HepG2 (cell line): ENCODE measurements at places on chromosomes 16 and 17. TPM values are rescaled to one million over a fixed set of nuclear protein-coding genes. Genes with fewer than 3 reads are reported as not detected.
A peak's percentile ranks its signal among the peaks of the same experiment; 100 is the strongest.

ITGAD gene
- total RNA-seq = not detected in 2 replicates

ZNF200 gene
- 16.5 and 18.0 TPM in 2 replicates for total RNA-seq

ADCY7 gene
- 2.3 and 4.3 TPM in 2 replicates for total RNA-seq

GALR2 gene
- total RNA-seq = 0.20 and 0.58 TPM in 2 replicates

TRIM25 gene
- 38.3 and 42.2 TPM in 2 replicates for total RNA-seq

HOXB5 gene
- not detected in 2 replicates for total RNA-seq

RAC3 gene
- 4.0 and 10.5 TPM in 2 replicates for total RNA-seq

DNA sequence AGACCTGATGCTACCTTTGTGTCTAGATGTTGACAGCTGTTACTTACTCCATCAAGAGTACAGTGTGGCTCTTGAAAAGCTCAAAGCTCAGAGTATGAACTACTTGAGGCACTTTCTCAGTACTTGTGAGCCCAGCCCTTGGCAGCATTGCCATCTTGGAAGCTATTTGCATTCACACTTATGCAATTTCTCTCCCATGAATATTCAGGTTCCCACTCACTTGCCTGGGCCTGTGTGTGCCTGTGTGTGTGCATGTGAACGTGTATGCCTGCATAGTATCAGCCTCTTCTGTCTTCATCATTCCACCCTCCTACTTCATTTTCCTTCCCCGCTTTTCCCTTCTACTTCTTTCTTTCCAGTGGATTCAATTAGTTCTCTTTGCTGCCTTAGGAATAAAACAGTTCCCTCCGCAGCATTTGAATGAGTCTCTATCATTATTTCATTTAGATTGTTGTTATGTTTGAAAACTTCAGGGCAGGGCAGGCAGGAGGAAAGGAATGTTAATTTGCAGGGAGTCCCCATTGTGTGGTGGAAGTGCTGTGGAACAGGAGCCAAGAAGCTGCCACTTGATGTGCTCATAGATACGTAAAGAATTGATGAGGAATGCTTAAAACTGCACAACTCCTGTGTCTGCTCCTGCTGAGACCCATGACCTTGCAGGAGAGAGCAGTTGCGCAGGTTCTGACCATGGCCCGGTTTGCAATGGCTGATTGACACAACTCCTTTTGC is 58.9 kb downstream of the HS3ST4 start:
- DNase-seq = no peak

GRCh38 chr16:3274490-3274889 is 8.8 kb upstream of the ZNF263 start:
- peak; percentile 91 for DNase-seq

DNA sequence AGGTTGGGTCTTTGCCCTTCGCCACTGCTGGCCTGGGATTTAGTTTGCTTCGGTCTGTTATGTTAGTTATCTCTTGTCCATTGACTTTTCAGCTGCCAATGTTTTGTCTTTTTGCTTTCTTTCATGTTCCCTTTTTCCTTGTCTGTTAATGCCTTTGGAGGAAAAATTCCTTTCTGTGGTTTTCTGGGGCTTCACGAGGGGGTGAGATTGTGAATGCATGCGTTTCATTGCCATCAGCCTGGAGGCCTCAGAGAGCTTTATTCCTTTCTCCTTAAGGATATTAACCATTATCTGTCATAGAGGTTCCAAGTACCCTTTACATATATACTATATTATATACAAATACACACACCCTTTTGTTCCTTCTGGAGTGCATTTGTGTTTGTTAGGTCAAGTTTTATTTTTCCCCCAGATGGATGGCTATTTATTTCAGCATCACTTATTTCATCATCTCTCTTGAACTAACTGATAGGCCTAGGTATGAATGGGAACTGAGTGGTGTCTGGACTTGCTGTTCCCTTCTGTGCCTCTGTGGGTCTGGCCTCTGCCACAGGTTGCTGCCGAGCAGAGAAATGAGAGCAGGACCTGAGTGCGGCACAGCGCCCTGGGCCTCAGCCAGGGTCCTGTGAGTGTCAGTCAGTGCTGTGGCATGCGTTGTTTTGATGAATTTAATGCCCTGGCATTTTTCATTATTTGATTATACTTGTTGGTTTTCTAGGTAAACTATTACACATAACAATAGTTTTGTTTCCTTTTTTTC is 193.4 kb downstream of the LGALS9B start:
- DNase-seq = no peak

DNA sequence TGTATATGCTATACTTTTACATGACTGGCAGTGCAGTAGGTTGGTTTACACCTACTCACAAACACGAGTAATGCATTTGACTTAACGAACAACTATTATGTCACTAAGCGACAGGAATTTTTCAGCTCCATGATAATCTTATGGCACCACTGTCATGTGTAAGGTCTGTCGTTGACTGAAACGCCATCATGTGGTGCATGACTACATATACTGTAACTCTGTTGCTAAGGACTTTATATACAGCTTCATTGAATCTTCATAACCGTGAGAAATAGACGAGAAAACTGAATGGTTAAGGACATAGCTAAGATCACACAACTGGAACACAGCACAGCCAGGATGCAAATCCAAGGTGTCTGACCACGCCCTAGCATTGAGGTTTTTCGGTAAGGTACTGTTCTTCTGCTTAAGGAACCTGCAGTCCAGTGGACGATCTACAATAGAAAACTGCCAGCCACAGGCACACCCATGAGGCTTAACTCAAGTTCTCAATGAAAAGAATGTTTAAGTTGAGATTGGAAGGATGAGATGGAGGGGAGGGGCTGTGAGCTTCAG is 3.3 kb downstream of the CFAP20 start:
- DNase-seq = no peak

GRCh38 chr17:40076591-40076990 is 13.8 kb downstream of the THRA start:
- DNase-seq = no peak

DNA sequence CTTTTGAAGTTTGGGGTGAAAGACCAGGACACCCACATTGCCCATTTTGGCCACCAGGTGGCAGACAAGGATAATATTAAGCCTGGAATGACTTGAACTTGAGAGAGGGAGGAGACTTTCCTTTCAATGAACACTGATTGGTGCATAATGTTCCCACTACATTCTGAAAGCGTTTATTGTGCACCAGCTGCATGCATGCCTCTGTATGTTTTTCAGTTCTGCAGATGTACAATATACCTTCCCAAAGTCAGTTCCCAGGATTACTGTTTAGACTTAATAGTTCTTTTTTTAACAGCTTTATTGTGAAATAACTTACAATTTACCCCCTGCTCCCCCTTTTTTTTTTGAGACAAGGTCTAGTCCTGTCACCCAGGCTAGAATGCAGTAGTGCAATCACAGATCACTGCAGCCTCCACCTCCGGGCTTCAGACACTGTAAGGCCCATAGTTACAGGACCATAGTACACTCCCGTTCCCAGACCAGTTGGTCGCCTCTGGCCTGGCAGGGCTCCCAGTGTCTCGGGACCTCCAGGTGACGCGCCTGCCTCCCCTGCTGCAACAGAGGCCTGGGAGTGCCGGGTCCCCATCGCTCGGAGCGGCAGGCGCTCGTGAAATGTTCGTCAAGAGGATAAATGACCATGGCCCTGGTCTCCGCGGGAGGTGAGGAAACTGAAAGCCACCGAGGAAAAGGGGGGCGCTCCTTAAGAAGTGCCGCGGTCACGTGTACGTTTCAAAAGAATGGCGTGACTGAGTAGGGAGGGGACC is 12.2 kb downstream of the CES2 start:
- DNase-seq = peak; percentile 89

- no peak for DNase-seq
Measured at GRCh38 chr16:58421059-58421458, 28.8 kb downstream of the GINS3 start.

DNA sequence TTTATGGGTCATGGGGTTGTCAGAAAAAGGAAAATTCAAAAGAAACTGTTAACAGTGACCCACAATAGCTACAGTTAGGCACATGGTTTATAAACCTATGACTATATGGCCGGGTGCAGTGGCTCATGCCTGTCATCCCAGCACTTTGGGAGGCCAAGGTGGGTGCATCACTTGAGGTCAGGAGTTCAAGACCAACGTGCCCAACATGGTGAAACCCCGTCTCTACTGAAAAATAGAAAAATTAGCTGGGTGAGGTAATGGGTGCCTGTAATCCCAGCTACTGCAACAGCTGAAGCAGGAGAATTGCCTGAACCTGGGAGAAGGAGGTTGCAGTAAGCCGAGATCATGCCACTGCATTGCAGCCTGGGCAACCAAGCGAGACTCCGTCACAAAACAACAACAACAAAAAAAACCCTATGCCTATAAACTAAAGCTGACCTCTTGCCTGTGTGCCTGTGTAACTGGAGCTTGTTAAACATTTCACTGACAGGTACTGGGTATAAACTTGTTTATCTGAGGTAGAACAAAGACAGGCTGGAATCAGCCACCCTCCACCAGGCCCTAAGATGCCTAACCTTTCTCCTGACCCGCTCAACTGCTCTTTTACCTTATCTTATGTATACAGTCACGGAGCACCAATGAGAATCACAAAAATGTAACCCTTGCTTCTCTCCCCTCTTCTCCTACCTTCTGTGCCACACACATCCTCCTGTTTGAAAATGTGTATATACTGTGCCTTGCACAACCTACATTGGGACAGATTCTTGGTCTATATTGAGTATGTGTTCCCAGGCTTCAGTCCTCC is 62.9 kb upstream of the ATF7IP2 start:
- DNase-seq = peak; percentile 95

DNA sequence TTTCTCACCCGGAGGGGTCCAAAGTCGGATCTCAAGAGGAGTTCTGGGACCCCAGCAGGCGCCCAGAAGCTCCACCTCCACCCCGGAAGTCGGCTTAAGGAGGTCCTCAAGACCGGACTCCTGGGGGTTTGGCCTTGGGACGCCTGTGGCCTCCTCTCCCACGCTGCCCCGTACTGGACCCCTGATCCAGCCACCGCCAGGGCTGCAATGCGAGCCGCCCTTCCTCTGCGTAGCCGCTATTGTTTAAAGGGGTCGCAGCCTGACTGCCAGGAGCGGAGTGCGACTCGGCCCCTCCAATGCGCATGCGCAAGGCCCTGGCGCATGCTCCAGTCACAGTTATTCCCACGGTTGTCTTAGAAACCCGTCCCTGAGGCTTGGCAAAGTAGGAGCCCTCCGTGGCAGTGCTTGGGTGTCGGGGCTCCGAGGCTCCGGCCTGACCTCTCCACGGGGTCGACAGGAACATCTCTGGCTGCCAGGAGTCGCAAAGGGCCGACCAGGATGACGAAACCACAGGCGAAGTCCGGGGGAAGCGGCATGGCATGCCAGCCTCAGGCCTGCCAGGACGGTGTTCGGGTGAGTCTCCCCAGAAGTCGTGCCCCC is 719.0 kb downstream of the KCNJ18 start:
- no peak for DNase-seq

GRCh38 chr16:83609178-83609577 is 198.6 kb upstream of the HSBP1 start:
- DNase-seq = no peak

DNA sequence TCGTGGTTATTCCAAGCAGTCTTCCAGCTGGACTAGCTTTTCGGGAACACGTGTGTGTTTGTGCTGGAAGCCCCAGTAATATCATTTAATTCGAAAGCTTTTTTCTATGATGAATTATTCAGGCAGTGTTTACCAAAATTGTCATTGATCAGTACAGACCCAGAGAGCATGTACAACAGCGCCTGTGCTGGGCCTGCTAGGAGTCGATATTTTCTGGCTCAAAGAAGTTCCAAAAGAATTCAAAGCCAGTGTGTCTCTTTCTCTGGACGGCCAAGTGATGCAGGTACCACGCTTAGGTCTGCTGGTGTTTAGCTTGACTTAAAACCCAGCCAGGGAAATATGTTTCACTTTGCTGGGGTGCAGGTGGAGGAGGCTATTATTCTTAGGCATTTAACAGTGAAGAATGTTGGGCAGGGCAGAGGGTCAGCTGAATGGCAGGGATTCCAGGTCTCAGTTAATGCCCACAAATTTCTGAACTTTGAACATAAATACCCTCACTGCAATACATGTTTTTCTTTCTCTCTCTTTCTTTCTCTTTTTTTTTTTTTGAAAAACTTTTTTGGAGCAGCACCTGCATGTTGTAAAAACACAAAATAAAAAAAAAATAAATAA is 401.3 kb downstream of the WWOX start:
- peak; percentile 48 for DNase-seq

GRCh38 chr17:35010093-35010492 is 29.8 kb downstream of the LIG3 start:
- no peak for DNase-seq

DNA sequence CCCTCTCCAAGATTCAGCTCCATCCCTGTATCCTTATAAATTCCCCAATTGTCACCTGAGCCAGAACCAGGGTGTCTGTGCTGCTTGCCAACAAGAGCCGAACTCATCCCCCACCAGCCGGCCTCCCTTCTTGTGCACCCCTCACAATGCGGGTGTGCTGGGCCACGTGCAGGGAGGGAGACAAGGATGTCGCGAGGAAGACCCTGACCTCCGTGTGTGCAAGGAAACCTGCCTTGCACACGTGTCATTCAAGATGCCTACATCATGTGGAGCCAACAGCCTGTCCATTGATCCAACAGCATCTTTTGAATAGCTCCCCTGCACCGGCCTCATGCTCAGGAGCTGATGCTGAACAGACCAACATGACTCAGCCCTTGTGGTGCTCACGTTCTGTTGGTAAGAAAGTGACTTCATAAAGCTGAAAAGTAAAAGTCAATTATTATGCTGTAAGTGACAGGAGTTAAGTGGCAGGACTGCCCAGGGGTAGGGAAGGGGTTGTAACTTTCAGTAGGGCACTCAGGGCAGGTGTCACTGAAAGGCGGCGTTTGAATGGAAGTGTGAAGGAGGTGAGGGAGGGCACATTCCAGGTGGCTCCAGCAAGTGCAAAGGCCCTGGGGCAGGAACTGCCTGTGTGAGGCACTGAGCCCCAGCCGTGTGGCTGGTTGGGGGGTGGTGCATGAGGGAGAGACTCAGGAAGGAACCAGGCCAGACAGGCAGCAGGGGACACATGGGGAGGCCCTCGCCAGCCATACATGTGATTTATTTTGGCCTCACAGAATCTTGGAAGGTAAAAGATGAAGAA is 302.2 kb downstream of the FOXL1 start:
- DNase-seq = no peak

DNA sequence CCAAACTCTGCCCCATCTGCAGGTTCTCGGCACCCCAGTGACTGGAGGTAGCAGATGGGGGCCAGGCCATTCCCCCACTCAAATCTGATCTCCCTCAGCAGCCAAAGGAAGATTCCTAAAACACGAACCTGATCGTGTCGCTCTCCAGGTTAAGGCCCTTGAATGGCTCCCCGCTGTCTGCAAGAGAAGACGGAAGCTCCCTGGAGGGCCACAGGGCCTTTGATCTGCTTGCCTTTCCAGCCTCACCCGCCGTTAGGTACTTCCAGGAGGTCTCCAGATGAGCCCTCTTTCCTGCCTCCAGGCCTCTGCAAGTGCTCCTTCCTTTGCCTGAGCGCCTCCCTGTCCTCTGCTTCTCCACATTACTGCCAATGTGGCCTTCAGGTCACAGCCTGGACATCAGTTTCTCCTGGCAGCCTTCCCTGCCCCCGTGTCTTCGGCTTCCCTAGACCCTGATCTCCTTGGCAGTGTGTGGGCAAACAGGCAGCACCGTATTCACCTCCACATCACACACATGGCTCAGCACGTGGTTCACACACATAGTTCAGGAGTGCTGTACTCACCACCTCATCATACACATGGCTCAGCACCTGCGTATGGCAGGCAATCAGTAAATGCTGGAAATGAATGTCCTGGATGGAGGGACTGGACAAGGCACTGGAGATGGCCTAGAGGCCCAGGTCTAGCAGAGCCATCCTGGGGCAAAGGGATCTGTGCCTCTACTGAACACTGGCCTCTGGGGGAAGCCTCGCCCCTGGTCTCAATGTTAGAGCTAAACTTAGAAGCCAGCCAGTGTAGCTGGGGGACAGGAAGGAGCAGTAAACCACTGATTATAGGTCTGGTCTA is 26.4 kb upstream of the MRPS23 start:
- DNase-seq = no peak
